ENCODE measurements at places on chromosomes 3 and 15. TPM values are rescaled to one million over a fixed set of nuclear protein-coding genes. Genes with fewer than 3 reads are reported as not detected.

- DNase-seq: no peak
- no peak overlapping the region for H3K27ac ChIP-seq
- H3K4me3 ChIP-seq: no peak overlapping the region
- no peaks in the 10 kb centered on the region for H3K36me3 ChIP-seq
Measured at GRCh38 chr3:177689077-177689476, 491.8 kb upstream of the TBL1XR1 start.

- DNase-seq: no peak
- no peak overlapping the region for H3K4me3 ChIP-seq
- no peak overlapping the region for H3K27ac ChIP-seq
Measured at GRCh38 chr3:169539856-169540255, 123.7 kb downstream of the MECOM start.

DNA sequence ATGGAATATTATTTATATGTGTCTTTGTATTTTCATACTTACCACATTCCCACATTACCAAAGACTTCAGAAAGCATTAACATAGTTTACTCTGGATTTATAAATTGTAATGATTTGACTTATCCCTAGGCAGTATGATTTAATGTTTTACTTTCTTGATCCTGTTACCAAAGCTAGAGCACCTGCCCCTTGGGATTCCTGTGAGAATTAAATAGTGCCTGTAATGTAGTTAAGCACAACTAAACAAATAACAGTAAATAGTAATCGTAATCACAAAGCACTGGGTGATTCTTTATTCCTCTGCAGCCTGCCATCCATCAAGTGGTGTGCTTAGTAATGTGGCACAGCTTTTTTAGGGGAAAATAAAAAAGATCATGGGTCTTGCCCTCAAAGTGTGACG, 39.1 kb downstream of the ATP2C1 start:
- no peak overlapping the region for H3K4me3 ChIP-seq
- peaks cover 33% of the 10 kb centered on the region for H3K36me3 ChIP-seq
- no peak overlapping the region for H3K27ac ChIP-seq
- H3K4me1 ChIP-seq: peaks cover 62% of the 10 kb centered on the region

The GABRB3 gene
- 0.46 TPM for total RNA-seq

The C3orf80 gene
- total RNA-seq: 0.57 TPM

The TMC3 gene
- not detected for total RNA-seq

The SST gene
- total RNA-seq: not detected

Measured in HFFc6 (cell line).